ENCODE measurements at places on chromosomes 2 and 18.

DNA sequence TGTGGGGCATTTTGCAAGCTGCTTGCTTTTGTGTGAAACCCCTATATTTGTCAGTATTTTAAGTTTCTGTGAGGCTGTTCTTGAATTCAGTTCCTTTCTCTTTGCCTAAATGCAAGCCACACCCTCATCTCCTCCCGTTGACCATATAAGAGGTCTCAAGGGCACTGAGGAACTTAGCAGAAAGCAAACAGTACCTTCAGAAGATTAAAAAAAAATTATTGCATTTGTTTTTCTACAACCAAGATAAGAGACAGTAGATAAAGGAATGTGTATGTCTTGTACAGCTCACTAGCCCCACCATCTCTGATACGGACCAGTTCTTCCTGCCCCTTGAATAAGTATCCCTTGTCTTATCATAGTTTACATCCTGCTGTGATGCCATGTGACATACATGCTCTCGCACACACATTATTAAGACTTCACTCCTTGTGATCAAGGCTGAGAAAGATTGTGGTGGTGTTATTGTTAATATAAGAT lies 64.2 kb downstream of the NPAS2 start:
- DNase-seq, result no peak

DNA sequence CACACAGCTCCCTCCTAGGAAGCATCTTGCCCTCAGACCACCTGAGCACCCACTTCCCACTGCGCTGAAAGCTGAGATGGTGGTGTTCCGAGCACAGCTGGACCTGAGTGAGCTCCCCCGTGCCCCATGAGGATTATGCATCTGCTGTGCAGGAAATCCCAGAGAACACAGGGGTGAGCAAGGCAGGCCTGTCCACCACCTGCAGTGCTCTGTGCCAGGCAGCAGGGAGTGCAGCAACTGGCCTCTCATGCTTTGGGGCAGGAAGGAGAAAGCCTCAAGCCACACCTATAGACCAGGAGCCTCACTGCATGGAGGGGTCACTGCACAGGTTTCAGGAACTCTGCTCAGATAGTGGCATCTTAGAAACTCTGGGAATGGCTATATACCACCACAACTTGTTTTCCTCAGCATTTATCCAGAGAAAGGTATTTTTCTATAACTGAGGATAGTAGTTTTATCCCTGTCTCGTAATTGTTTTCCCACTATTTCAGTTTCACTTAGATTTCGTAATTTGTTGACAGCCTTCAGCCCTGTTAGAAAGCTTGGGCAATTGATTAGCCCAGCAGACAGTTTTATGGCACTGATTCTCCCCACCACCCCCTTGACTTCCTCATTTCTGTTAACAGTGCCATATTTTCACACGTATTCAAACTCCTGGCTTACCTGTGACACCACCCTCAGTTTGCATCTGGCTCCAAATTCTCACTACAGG lies 144.3 kb upstream of the DAPL1 start:
- DNase-seq, result no peak

- no peak for DNase-seq
These were observed 89.3 kb downstream of the VRK2 start for GRCh38 chr2:58135861-58136260.

DNA sequence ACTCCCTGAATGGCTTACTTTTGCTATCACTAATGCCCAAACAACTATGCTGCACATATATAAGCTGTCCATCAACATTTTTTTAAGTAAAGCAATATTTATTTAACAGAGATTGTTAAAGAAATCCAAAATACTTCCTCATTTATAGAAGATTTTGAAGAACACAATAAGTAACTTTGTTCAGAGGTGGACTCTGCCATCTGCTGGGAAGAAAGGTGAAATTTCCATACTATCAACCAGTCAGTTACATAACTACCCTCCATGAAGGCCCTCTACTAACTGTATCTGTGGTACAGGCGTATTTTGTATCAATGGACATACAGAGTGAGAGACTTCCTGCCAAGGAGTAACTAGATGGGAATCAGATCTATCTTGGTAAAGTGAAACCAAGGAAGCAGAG lies 106.0 kb downstream of the DTNB start:
- no peak for DNase-seq

GRCh38 chr2:7835693-7836680 lies 845.9 kb upstream of the ID2 start:
- DNase-seq, result no peak

GRCh38 chr2:2108756-2109155 lies 222.3 kb downstream of the MYT1L start:
- DNase-seq, result no peak

DNA sequence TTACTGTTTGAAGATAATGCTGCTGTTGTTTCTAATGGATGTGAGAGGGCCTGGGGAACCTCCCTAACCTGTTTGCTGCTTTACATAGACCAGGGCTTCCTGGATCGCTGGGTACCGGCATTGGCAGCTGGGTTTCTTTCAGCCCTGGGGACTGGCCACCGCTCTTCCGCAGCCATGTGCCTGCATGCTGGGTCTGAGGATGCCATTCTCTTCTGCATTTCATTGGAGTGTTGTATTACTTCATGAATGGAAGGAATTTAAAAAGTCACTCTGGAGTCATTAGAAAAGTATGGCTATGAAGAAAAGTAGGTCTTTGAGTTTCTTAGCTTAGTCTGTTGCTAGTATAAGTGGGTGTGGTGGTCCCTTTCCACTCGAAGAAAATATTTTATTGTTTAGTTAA lies 107.3 kb upstream of the MGAT5 start:
- no peak for DNase-seq

DNA sequence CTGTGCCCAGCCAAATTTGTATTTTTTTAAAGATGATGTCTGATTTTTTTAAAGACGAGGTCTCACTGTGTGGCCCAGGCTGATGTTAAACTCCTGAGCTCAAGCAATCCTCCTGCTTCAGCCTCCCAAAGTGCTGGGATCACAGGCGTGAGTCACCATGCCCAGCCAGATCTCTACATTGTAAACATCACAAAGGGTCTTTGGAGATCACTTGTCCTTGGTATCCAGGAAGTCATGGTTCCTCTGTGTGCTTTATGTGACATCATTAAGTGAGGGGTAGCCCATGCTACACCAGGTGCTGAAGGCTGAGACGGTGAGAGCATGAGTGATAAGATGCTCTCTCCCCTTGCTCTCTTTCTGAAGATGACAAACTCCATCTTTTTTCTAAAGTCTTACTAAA lies 7.0 kb upstream of the NUP35 start:
- DNase-seq, result no peak

DNA sequence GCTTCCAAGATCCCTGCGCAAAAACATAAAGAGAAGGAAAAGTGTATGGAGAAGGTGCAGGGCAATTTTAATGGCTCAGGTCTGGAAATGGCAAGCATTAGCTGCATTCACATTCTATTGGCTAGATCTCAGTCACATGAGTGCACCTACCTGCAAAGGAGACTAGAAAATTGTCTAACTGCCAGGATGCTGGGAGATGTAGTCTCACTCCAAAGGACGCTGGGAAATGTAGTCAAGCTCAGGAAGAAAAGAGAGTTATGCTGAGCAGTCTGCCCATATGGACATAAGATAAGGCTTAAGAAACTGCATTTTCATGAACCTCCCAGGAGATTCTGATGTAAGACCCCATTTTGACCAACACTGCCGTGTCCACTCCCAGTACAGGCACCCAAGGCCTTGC lies 9.5 kb upstream of the KLHL29 start:
- no peak for DNase-seq

DNA sequence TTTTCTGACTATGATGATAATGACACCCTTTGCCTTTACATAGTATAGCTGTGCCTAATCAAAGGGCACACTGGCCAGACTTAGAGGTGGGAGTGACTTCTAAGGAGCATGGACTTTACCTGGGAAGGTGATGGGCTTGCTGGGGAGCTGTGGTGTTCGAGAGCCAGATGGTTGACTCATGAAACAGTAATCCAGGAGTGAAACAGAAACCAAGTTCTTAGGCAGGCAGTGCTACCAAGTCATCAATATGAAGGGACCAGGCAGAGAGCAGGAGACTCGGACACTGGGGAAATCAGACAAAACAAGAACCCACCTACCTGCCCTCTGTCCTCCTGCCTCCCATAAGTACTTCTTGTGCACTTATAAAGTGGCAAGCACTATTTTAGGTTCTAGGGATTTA lies 430.4 kb downstream of the DLGAP1 start:
- DNase-seq, result no peak

DNA sequence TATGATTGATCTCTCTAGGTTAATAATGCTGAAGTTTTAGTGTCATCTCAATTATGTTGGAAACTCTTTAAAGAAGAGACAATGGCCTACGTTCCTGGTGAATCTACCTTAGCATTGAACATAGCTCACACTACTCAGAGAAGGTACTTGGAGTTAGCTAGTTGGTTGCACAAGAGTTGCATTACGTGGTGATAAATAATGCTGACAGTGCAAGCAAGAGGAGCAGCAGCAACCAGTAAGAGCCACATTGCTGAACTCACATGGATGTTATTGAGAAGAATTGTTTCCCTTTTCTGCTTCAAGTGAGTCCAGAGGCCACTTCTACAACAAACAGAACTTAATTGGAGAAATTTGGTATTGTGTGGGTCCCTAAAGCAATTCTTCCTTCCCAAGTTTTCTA lies 737.1 kb downstream of the TDRD15 start:
- DNase-seq, result no peak

- no peak for DNase-seq
These were observed 159.3 kb downstream of the SS18 start for GRCh38 chr18:25931126-25931525.

- DNase-seq, result no peak
These were observed 46.7 kb downstream of the GLS start for GRCh38 chr2:190927301-190927700.

- DNase-seq, result no peak
These were observed 68.4 kb downstream of the PID1 start for GRCh38 chr2:229202646-229203045.

- DNase-seq, result no peak
These were observed 43.4 kb upstream of the LPIN2 start for GRCh38 chr18:3056311-3056710.

GRCh38 chr2:218736531-218736930 lies 25.9 kb downstream of the TTLL4 start:
- no peak for DNase-seq

GRCh38 chr2:177284531-177284930 lies 20.0 kb upstream of the NFE2L2 start:
- DNase-seq, result no peak

- no peak for DNase-seq
These were observed 86.0 kb downstream of the MAPRE2 start for GRCh38 chr18:35127201-35127600.

GRCh38 chr2:84491741-84492140 lies 24.6 kb upstream of the DNAH6 start:
- no peak for DNase-seq

GRCh38 chr2:199144546-199144945 lies 313.2 kb downstream of the SATB2 start:
- no peak for DNase-seq

- DNase-seq, result no peak
These were observed 296.5 kb downstream of the NOL4 start for GRCh38 chr18:33928231-33928630.

- DNase-seq, result no peak
These were observed 39.7 kb downstream of the ANXA4 start for GRCh38 chr2:69781321-69782248.

DNA sequence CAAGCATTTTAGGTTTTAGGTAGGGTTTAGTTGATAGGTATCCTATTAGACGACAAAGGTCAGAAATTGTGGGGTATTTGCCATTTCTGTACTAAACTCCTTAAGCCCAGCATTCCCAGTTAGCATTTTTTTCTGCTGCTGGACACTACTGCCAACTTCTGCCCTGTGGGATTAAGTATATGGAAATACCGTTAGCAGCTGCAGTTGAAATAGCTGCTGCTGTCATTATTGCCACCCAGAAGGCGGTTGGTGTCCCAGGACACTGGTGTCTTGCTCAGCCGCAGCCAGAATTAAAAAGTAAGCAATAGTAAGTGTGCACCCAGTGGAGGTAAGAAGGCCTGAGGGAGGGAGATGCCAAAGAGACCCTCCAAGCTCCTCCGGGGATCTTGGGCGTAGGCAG lies 1.9 kb upstream of the UXS1 start:
- DNase-seq, result no peak

GRCh38 chr2:135587958-135588357 lies 56.7 kb downstream of the R3HDM1 start:
- no peak for DNase-seq

DNA sequence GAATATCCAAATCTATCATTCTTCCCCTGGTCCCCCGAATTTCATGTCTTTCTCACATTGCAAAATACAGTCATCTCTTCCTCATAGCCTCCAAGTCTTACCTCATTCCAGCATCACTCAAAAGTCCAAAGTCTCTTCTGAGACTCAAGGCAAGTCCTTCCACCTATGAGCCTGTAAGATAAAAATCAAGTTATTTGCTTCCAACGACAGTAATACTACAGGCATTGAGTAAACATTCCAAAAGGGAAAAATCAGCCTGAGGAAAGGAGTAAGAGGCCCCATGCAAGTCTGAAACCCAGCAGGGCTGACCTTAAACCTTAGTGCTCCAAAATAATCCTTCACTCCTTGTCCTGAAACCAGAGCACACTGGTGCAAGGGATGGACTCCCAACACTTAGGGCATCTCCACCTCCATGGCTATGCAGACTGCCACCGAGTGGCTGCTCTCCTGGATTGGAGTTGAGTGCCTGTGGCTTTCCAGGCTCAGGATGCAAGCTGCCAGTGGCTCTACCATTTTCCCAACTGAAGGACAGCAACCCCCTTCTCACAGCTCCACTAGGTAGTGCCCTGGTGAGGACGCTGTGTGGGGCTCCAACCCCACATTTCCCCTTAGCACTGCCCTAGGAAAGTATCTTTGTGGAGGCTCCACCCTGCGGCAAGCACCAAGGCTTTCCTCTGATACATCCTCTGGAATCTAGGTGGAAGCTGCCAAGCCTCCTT lies 16.3 kb downstream of the DTNA start:
- DNase-seq, result no peak

GRCh38 chr2:134739879-134740301 lies 21.1 kb upstream of the TMEM163 start:
- no peak for DNase-seq

DNA sequence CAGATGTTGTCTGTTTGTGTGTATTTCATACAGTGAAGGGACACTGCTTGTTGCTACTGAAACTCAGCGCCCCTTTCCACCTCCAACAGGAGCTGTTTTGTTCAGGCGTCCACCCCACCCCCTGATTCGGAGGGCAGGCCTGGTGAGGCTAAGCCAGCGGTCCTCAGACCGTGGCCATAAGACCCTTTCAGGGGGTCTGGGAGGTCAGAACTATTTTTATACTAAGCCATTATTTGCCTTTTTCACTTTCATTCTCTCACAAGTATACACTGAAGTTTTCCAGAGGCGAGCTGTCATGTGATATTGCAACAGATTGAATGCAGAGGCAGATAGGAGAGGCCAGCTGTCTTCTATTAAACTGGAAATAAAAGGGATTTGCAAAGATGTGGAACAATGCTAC lies 39.7 kb upstream of the IGFBP5 start:
- DNase-seq, result no peak

Data from NCI-H1436 treated with DMSO at 0.1 percent for 48 hours (cell line).